Activated CD8-positive, alpha-beta memory T cell treated with anti-CD3 and anti-CD28 coated beads for 1 hour (primary cell): ENCODE measurements at places on chromosomes 3 and 15.

DNA sequence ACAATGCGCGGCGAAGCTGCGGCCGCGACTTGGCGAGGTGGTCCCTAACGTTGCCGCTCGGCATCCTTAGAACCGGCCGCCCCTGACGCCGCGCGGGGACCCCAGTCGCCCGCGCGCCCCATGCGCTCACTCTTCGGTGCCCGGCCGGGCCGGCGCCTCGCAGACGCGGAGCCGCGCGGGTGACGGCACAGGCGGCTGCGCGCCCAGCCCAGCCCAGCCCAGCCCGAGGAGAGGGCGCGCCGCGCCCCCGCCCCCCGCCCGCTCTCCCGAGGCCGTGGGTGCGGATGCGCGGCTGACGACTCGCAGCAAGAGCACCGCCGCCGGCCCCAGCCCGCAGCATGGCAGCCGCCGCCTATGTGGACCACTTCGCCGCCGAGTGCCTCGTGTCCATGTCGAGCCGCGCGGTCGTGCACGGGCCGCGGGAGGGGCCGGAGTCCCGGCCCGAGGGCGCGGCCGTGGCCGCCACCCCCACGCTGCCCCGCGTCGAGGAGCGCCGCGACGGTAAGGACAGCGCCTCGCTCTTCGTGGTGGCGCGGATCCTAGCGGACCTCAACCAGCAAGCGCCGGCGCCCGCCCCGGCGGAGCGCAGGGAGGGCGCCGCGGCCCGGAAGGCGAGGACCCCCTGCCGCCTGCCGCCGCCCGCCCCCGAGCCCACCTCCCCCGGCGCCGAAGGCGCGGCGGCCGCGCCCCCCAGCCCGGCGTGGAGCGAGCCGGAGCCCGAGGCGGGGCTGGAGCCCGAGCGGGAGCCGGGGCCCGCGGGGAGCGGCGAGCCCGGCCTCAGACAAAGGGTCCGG, 437 bp downstream of the KLF13 start:
- DNase-seq = peak; percentile 60

- no peak for DNase-seq
Measured at GRCh38 chr3:108669208-108669607, 79.7 kb downstream of the DZIP3 start.

DNA sequence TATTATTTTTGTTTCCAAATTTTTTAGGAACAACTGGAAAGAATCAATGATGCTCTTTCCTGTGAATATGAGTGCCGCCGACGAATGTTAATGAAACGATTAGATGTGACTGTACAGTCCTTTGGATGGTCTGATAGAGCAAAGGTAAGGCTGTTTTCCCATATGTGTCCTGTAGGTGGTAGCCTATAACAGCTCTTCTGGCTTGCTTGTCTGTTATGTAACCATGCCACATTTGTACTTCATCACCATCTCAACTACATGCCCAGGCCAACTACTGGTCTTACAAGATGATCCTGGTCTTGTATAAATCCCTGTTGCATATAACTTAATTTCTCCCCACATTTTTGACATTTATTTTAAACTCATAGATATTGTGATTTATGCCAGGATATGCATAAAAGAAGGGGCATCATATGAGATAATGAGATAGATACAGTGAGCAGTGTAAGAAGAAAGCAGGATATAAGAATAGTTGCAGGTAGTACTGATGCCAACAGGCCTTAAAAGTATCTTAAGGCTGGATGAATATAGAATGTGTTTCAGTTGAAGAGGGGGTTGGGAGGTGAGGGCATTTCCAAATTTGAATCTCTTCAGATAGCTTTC, 20.3 kb downstream of the FAM98B start:
- peak; percentile 2 for DNase-seq

GRCh38 chr15:48112242-48112641, 8.5 kb upstream of the SLC24A5 start:
- no peak for DNase-seq

DNA sequence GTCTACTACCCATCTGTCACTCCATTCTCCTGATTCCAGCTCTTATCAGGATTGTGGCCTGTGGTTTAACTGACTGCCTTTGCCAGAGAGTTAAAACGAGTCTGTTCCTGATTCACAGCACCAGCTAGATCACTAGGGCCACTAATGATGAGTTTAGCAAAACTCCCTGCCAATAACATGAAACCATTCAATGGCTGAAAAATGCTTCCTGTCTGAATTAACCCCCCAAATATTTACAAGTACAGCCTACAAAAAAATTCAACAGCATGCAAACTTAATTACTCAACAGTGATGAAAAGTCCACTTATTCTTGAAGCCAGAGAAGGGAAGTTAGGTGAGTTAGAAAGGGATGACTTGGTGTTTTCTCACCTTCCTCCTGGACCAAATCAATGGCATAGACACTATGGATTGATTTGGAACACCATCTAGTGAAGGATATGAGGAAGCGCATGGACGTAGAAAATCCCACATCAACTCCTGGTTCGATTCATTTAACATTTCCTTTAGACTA, 141.4 kb downstream of the TGFBR2 start:
- DNase-seq = no peak

- DNase-seq = no peak
Measured at GRCh38 chr15:99564221-99565048, 1.3 kb upstream of the MEF2A start.

DNA sequence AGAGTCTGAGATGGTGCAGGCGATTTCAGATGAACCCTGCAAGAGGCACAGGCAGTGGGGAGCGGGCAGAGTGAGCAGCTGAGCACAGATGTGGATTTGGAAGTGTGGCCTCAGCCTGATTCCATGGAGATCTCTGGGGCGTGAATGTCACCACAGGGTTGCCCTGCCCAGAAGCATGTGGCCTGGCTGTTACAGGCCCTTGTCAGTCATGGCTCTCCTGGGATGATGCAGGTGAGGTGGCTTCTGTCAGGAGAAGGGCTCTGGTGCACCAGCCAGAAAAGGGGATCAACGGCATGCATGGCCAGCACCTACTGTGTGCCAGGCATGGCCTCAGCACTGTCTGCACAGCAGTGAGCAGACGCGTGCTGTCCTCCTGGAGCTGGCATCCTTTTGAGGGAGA, 11.9 kb downstream of the HDAC11 start:
- no peak for DNase-seq

- DNase-seq = no peak
Measured at GRCh38 chr3:123271466-123272159, 69.9 kb downstream of the SEC22A start.

GRCh38 chr3:123523023-123523412, 61.8 kb downstream of the HACD2 start:
- DNase-seq = no peak

GRCh38 chr3:140128631-140129030, 193.6 kb downstream of the CLSTN2 start:
- DNase-seq = no peak

- no peak for DNase-seq
Measured at GRCh38 chr3:133930341-133930933, 34.8 kb upstream of the RAB6B start.

DNA sequence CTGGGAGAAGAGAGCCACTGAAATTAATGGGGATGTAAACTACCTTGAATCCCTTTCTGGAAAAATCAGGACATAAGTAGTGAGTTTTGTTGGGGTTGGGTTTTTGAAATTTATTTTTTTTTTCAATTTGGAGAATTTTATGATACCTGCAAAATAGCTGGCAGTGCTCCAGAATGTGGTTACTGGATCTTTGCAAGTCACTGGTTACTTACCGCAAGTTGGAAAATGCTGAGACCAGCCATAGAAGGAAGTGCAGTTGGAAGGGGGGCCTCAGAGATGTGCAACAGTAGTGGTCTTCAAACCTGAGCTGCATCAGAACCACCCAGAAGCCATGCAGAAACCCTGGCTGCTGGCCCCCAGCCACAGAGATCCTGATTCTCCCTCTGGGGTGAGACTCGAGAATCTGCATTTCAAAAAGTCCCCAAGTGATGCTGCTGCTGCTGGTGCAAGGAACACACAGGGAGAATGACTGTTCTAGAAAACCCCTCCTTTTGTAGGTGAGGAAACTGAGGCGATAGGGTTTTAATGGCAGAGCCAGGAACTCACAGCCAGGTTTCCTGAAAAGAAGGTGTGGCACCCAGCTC, 39.7 kb downstream of the SEMA5B start:
- DNase-seq = no peak

- no peak for DNase-seq
Measured at GRCh38 chr3:53159156-53160060, 1.6 kb upstream of the PRKCD start.

DNA sequence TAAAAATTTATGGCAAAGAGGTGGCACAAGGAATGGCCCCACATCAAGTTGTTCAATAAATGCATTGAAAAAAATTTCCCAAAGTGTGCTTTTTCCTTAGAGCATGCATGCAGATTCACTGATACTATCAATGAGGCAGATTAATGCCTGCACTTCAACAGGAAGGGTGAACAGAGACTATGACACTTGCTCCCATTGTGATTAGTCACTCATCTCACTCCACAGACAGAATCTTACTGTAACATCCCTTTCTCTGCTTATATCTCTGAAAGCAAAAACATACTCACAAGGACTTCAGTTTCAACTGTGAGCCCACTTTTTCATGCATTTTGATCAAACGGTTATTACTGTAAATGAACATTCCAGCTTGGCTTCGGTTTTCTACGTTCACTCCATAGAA, 60.9 kb downstream of the MORC1 start:
- no peak for DNase-seq

GRCh38 chr3:16239780-16240179, 25.0 kb downstream of the DPH3 start:
- DNase-seq = no peak

- peak; percentile 88 for DNase-seq
Measured at GRCh38 chr15:64095795-64096667, at the start of gene SNX1. Gene SNX1 (plus strand): TSS chr15:64095982. CDS start chr15:64096014, 32 bp downstream.

DNA sequence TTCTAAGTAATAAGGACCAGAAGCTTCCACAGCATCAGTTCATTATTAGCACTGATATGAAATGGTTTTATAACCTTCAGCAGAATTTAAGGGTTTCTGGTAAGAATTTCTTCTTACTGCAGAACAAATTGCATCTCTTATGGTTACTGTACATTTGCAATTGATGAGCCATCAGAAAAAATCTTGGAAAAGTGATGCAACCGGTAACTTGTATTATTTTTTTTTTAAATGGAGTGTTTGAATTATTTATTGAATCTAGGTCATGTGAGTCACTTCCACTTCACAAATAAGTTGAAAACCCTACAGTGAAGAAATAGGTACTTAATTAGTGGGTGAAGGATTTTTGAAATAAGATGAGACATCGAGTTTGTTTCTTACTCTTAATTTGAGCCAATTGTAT, 786.0 kb downstream of the TUSC7 start:
- DNase-seq = no peak

- no peak for DNase-seq
Measured at GRCh38 chr3:86793786-86794185, 197.2 kb downstream of the VGLL3 start.

DNA sequence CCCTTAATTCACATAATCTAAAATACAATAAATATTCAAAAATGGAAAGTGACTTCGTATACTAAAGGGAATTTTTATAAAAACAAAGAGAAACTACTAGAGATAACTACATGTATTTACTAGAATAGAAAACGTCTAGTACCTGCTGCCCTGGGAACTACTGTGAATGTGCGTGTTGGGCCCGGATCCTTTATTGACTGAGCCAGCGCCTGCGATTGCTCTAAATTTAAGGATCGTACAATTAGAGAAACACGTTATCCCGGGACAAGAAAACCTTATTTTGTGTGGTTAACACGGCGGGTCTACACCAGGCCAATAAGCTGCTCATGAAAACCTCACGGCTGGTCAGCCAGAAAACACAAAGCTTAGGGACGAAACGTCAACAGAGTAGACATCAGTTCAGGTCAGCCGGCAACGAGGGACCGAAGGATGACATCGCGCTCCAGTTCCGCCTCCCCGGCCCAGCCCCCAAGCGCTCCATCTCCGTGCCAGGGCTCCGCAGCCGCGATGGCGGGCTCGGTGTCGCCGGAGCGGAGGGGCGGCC, 555 bp downstream of the TM2D3 start:
- DNase-seq = no peak

DNA sequence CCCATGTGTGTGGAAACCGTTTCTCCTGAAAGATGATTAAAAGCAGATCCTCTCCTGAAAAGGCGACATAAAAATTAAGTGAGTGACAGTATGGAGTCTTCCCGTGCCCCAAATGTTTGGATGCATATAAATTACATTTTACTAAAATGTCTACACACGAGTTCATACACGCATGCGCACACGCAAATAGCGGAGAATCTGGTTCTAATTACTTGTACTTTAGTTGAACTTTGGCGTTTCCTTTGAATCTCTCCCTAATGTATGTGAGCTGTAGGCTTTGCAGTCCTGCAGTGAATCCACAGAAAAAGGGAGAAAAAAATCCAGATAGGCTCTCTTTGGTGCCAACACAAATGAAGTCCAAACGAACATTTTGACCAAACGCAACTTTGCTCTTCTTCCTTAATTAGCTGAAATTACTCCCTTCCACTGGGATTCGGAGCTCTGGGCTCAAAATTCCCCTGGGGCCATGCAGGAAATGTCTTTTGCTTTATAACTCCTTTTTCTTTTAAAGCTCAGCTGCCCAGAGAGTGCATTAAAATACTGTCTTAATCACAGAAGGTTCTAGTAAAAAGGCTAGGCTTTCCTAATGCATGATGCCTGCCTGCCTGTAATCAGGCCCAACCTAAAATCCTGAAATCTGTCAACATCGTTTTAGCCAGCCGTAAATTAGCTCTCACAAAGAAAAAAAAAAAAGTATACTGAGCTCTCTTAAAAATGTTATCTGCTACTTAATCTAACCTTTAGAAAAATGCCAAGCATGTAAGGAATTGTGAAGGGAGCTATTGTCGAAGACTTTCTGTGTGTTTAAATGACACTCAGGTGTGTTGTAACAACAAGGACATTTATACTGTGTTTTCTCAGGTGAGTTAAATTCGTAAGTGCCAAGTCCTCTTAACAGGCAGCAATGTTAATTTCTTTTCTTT, 26.2 kb downstream of the RARB start:
- DNase-seq = no peak

DNA sequence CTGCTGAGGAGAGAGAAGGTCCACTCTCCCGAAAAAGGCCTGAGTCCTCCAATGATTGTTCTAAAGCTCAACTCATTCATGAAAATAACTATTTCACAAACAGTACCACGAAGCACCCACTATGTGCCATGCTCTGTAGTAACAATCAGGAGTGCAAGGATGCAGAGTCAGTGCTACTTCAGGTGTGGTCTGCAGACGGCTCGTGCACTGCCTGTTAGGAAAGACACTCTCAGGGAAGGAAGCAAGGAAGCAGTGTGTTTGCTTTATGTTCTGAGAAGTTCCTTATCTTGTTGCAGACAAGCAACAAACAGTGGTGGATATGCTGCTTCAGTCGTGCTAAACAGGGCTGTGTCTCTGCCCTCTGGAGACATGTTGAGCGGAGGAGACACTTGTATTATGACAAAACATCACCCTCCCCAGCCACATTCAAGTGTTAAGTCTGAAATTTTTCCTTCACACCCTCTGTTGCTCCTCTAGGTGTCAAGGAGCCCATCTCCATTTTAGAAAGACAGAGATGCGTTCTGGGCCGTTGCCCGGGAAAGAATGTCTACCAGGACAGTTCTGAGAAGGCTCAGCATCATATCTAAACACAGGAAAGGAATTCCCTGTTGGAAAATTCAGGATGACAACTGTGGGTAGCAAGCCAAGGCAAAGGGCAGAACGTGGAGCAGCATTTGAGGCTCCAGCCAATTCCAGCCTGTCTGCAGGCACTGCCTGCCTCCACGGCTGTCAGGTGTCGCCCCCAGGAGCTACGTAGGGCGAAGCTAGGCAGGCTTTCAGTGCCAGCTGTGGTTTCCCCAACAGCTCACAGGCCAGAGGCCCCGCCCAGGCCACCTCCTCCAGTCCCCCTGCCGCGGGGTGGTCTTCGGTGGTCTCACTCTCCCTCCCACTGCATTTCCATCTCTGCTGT, 13.4 kb upstream of the ATP10A start:
- no peak for DNase-seq

- DNase-seq = no peak
Measured at GRCh38 chr3:110816008-110816407, 255.6 kb upstream of the NECTIN3 start.
